ENCODE measurements at places on chromosomes 3 and 15.

DNA sequence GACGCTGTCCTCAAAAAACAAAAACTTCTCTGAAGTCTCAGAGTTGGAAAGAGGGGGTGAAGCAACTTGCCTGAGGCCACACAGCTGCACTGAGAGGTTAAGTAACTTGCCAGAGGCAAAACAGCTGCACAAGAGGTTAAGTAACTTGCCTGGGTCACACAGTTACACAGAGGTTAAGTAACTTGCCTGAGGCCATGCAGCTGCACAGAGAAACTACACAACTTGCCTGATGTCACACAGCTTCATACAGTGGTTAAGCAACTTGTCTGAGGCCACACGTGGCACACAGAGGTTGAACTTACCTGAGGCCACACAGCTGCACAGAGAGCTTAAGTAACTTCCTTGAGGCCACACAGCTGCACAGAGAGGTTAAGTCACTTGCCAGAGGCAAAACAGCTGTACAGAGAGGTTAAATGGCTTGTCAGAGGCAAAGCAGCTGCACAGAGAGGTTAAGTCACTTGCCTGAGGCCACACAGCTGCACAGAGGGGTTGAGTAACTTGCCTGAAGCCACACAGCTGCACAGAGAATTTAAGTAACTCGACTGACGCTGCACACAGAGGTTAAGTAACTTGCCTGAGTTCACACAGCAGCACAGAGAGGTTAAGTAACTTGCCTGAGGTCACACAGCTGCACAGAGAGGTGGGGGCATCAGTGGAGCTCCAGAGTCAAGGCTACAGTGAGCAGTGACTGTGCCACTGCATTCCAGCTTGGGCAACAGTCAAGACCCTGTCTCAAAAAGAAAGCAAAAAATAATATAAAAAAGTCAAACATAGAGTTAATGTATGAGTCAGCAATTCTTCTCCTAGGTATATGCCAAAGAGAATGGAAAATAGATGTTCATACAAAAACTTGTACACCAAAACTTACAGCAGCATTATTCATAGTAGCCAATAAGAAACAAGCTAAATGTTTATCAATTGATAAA lies 12.0 kb upstream of the ACAD9 start:
- DNase-seq = no peak

- DNase-seq = no peak
These were observed 236.4 kb downstream of the CDIN1 start for GRCh38 chr15:36815786-36816185.

- DNase-seq = no peak
These were observed 103.1 kb upstream of the PTX3 start for GRCh38 chr3:157333551-157333991.

- DNase-seq = no peak
These were observed 10.5 kb downstream of the ACOX2 start for GRCh38 chr3:58526515-58526957.
